CD8-positive, alpha-beta T cell (primary cell): ENCODE measurements at places on chromosomes 1 and 21. TPM values are rescaled to one million over a fixed set of nuclear protein-coding genes. Genes with fewer than 3 reads are reported as not detected.

DNA sequence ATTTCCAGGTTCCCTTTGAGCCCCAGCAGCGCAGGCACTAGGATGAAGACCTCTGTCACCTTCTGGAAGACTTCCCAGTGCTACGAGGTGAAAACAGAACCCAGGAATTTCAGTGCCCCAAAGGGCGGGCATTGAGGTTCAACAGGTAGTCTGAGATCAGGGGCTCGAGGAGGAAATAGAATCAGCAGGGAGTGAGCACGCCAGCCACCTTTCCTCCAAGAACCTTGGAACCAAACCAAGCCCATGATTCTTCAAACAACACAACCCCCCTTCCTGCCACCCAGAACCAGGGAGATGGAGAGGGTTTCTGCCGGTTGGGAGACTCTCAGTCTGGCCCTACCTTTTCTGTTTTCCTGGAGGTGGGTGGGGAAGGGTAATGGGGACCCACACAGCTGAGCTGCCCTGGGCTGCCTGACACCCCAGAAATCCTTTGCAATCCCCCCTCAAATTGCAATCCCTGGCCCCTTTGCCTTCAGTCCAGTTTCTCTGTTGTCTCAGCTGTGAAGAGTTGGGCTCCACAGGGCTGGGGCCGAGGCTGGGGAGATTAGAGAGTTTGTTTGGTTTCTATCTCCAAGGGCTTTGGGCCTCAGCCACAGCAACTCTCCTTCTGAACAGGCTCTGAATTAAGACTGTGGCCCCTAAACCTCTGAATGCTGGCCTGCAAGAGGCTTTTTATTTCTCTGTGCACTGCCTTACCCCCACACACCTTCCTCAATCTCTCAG, 11.9 kb downstream of the SLC41A1 start:
- no peak for DNase-seq

- no peak for DNase-seq
Observed at GRCh38 chr21:38151021-38151645, 105.7 kb upstream of the KCNJ15 start.

- DNase-seq = no peak
Observed at GRCh38 chr1:63798284-63798683, 24.5 kb downstream of the ROR1 start.

DNA sequence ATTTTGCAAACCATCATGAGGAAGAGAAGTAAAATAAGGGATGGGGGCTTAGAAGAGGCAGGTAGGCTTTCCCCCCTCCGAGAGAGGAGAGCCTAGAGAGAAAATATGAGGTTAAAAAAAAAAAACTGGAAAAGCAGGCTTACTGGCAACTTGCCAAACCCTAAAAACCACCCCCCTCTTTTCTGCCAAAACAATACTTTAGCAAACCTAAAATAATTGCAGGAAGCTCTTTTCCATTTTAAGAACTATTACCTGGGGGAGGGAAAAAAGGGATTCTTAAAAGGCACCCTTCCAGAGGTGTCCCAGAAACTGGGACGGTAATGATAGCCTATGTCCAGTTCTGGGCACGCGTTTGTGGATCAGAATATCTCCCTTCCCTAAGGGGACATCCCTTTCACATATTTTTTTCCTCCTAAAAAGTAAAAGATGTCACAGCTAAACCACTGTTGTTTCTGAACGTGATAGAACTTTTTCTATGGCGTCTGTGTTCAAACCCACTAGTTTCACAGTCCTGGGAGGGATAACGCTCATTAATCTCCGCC, 1.1 kb upstream of the NFIA start:
- no peak for DNase-seq

The CD58 gene
- 6.6 TPM for total RNA-seq

DNA sequence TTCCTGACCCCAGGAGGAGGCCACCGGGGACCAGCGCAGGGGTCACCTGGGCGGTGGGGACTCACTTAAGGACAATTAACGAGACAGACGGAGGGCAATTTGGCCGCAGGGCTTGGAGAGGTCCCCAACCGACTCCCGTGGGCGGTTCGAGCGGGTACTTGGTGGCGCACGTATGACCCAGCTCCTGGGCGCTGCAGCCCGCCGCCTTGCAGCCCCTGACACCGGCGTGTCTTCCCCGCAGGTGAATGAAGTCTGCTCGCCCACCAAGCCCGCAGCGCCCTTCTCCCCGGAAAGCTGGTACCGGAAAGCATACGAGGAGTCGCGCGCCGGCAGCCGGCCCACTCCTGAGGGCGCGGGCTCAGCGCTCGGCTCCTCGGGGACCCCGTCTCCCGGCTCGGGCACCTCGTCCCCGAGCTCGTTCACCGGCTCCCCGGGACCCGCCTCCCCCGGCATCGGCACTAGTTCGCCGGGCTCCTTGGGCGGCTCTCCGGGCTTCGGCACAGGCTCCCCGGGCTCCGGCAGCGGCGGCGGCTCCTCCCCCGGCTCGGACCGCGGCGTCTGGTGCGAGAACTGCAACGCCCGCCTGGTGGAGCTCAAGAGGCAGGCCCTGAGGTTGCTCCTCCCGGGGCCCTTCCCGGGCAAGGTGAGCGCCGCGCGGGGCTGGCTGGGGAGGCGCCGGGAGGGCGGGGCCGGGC, 1.4 kb downstream of the KIF26B start:
- peak; percentile 82 for DNase-seq

DNA sequence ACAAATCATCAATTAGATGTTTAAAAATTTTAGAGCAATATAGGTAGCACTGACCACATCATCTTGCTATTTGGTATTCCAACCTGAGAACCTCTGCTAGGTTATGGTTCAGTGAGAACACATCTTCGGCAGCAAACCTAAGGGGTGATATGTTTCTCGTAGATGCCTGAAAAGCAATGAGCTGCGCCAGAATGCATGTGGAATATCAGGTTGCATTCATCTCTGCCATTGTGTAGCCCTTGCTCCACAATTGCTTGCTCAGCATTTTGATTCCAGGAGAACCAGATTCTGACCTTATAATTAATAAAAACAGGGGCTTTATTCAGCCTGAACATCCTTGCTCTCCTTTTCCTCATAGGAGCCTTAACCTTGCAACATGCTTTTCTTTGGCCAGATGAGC, 408.1 kb downstream of the USH2A start:
- DNase-seq = no peak

DNA sequence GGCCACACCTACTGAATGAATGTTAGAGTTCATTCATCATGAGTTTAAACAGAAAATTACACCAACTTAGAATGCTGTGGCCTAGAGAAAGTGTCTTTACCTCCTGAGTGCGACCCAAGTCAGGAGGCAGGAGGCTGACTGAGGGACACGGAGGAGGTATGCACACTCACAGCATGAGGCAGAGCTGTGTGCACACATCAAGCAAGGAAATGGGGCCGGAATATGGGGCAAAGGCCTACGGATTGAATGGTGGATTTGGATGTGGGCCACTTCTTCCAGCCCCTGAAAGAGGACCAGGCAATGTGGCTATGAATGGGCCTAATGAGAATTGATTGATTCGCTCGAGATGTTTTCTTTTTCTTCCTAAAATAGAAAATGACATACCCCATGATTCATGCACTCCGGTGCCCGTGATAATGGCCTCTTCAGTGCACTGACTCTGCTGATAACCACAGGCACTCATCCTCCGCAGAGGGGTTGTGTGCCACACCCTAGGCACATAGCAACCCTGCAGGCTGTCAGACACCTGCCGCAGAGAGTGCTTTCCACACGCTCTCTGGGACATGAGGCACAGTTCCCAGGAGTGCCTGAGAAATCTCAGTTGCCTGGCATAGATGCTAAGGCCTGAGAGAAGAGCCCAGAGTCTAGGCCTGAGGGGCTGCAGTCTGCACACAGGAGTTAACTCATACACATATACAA, 155.5 kb downstream of the GLUL start:
- no peak for DNase-seq

GRCh38 chr1:160681891-160682140, 29.8 kb downstream of the CD48 start:
- DNase-seq = no peak

DNA sequence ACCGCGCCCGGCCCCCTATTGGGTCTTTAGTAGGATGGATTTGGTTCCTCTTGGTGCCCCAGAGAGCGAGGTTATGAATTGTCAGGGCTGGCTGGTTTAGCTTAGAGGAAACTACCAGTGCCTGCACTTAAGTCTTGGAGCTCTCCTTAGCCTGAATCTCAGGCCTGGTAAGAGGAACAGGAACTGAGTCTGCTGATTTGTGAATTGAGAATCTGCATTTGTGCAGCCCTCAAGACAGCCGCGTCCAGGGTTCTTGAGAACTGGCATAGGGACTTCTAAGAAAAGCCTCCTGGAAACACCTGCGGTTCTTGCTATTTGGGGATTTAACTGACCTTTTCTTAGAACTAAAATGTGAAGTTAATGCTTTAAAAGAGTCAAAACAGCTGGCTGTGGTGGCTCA, 1.7 kb downstream of the NECAP2 start:
- DNase-seq = no peak

DNA sequence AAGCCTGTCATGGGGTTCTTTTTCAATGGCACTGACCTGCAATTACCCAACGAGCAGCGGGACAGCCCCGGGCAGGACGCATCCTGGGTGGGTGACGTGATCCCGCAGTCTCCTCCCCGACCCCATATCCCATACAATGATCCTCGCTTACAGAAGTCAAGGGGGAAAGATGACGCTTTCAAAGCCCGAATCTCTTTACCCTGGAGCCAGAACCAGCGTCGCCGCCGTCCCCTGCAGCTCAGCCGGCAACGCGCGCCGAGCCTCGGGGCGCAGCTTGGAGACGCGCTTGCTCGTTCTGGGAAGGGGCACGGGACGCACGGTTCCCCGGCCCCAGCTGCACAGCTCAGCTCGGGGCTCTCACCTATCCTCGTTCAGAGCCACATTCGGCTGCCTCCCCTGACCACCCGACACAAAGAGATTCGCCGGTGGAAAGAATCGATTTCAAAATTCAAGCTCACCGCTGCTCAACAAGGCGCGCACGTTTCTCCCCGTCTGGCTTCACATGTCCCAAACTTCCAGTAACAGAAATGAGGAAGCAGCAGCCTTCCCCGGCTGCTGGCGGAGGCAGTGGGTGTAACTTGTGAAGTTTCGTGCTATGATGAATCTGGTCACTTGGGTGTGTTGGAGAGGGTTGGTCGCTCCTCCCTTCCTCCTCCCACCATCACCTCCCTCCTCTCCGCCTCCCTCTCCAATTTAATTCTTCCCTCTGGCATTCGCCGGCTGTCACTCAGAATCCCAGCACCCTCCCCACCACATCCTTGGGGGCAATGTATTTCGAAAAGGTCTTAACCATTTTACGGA, at the start of gene TIAM1:
TSS of gene TIAM1 (minus strand) at position 582 of the 801 bp plus-strand sequence. CDS start 77,289 bp downstream, outside the sequence.
- DNase-seq = peak; percentile 29

- no peak for DNase-seq
Observed at GRCh38 chr1:101017448-101017847, 8.1 kb downstream of the DPH5 start.

- no peak for DNase-seq
Observed at GRCh38 chr21:42523941-42524340, 10.3 kb downstream of the SLC37A1 start.

The RGS7 gene
- total RNA-seq = not detected
